AG04449 (cell line): ENCODE measurements at places on chromosomes 7 and 10.

DNA sequence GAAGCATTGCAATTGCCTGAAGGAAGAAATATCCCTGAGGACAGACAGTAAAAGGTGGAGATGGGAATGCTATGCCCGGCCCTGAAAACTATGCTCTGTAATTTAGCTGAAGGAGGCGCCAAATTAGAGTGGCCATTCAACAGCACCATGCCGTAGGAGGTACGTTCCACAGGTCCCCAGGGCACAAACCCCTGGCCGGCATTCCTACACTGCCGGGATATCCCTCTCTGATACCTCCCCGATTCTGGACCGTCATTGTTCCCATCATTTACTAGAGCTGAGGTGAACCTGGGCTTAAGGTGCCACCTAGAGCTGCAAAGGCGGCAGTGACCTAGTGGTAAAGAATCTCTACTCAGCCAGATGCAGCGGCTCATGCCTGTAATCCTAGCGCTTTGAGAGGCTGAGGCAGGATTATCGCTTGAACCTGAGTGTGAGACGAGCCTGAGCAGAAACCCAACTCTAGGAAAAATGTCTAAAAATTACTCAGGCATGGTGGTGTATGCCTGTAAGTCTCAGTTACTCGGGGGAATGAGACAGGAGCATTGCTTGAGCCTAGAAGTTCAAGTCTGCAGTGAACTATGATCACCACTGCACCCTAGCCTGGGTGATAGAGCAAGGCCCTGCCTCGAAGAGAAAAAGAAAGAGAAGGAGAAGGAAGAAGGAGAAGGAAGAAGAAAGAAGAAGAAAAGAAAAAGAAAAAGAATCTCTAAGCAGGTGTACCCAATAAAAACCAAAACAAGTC, 53.0 kb upstream of the TNKS2 start:
- DNase-seq: no peak

DNA sequence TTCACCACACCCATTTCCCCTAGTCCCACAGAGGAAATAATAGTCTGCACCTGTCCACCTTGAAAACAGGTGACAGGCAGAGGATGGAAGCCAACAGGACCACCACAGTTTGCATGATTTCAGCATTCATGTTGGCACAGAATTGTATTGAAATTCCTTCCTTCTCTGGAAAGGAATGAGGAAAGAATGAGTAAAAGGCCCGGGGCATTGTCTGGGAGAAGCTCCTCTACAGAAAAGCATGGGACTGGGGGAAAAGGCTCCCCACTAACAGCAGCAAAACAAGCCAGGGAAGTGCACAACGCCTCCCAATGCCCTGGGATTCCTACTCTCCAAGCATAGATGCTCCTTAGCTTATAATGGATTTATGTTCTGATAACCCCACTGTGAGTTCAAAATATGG, 28.5 kb upstream of the TOMM7 start:
- no peak for DNase-seq

GRCh38 chr7:138036135-138036534, 34.2 kb upstream of the CREB3L2 start:
- no peak for DNase-seq

- no peak for DNase-seq
These were observed 649 bp downstream of the SCD start for GRCh38 chr10:100347568-100348195.
